Stimulated activated CD4-positive, alpha-beta T cell treated with anti-CD3 and anti-CD28 coated beads, Interleukin-15, amount 100 ng/mL, for 24 hours (primary cell): ENCODE measurements at places on chromosomes 16 and 17.
A peak's percentile ranks its signal among the peaks of the same experiment; 100 is the strongest.

- no peak for DNase-seq
Observed at GRCh38 chr17:4747847-4748246, 8.1 kb upstream of the CXCL16 start.

- no peak for DNase-seq
Observed at GRCh38 chr17:76164331-76164730, 23.3 kb upstream of the FOXJ1 start.

GRCh38 chr17:76054112-76054476, 18.2 kb downstream of the SRP68 start:
- no peak for DNase-seq

GRCh38 chr17:66549731-66550207, 247.4 kb downstream of the PRKCA start:
- DNase-seq = no peak

DNA sequence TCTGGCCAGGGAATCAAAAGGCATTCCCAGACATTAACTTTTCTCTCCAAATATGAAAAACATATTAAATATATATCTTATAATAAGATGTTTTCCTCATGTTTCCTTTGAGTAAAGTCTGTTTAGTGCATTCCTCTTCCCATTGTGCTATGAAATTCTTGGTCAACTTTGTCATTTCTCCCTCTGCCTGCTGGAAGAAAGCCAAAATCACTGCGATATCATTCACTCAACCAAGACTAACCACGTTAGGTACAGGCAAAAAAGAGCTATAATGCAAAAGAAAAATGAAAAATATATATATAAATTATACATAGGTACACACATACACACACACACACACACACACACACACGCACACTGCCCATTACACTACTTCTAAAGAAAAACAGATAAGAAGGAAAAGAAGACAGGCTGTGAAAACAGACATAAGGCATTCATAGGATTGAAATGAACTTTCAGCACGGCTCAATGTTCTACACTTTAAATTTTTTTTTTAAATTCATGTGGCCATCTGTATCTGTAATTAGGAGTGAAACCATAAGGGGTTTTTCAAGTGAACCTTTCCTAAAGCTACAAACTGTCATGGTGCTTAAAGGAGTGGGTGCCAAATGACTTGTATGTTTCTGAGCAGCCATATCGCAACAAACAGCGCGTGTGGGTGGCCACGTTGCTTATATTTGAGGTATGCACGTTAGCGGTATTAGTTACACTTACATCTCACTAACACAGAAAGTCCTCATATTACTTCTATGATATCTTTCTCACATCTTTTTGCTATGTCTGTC, 71.6 kb upstream of the PSMD7 start:
- DNase-seq = no peak

DNA sequence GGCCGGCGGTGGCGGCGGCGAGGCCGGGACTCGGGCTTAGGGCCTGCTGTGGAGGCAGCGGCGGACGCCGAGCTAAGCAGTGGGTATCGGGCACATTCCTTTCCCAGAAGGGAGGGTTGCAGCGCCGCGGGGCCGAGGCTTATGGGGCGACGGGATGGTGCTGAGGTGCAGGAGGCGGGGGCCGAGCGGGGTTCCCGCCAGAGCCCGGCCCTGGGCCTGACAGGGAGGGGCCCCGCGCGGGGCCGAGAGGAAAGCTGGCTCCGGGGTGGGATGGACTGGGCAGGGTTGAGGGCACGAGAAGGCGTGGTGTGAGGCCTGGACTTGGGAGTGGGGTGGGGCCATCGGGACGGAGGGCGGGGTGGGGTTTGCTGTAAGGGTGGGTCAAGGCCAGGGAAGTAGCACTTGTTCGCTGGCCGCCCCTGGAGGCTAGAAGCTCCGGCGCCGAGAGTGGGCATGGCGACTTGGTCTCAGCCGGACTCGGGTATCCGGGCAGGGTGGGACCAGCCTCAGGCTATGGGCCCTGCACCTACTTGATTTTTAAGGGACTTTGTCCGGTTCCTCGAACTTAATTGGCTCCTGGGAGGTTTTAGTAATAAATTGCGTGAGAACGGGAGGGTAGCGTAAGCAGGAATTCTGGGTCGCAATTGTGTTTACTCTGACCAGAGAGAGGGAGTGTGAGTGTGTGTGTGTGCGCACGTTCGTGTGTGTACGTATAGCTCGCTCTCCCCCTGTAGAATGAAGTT, 396 bp downstream of the NFE2L1 start:
- DNase-seq = peak; percentile 76

DNA sequence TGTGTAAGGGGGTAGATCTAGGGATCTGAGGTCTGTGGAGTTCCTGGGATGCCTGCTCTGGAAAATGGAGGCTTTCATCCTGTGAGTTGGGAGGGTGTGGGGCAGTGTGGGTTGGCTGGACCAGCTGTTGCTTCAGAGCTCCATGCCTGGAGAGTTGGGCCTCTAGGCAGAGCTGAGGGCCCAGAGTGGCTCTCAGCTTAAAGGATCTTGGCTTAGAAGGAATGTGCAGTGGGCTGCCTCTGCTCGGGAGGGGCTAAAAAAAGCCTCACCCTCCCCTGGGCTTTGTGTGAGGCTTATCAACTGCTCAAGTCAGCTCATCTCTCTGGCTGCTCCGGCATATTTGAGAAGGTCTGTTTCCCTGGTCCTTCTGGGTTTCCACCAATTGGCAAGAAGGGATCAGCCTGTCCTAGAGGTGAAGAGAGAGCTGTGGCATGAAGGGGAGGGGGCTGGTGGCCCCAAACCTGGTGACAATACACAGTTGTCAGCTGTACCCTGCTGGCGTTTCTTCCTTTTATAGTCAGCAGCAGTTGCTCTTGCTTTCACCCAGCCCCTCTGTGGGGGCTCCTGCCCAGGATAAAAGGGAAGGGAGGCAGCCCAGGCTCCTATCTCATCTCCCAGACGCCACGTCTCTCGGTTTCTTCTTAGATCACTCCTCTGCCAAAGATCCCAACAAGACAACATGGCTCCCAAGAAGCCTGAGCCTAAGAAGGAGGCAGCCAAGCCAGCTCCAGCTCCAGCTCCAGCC, at the start of gene MYL4:
Gene MYL4 (plus strand): TSS at position 605 of the 745 bp plus-strand sequence. CDS start 75 bp downstream, at position 680.
- no peak for DNase-seq

- no peak for DNase-seq
Observed at GRCh38 chr16:10990378-10990777, 46.0 kb downstream of the CLEC16A start.

GRCh38 chr17:31328160-31328535, 6.7 kb upstream of the EVI2A start:
- no peak for DNase-seq

GRCh38 chr17:58617563-58617962, 74.3 kb downstream of the TEX14 start:
- DNase-seq = no peak
